ENCODE measurements at places on chromosomes 4 and X. TPM values are rescaled to one million over a fixed set of nuclear protein-coding genes. Genes with fewer than 3 reads are reported as not detected.

The ASB12 gene
- total RNA-seq: not detected

The PTPN13 gene
- total RNA-seq: 0.31 TPM

The ANKRD50 gene
- 21.5 TPM for total RNA-seq

The MEPE gene
- total RNA-seq: not detected

The PPP4R3C gene
- not detected for total RNA-seq

The DGKK gene
- not detected for total RNA-seq

The NKX6-1 gene
- not detected for total RNA-seq

The SH2D1A gene
- total RNA-seq: not detected

The CYBB gene
- total RNA-seq: not detected

The CDX4 gene
- not detected for total RNA-seq

The TEX13B gene
- total RNA-seq: not detected

The ADGRL3 gene
- total RNA-seq: 4.5 TPM

The DNAAF6 gene
- total RNA-seq: not detected

The P2RY10 gene
- not detected for total RNA-seq

The TRIML1 gene
- total RNA-seq: not detected

The DUSP21 gene
- not detected for total RNA-seq

The SLC26A1 gene
- total RNA-seq: 0.13 TPM

Data from bladder microvascular endothelial cell (primary cell).